ENCODE measurements at places on chromosomes 2 and 18.

DNA sequence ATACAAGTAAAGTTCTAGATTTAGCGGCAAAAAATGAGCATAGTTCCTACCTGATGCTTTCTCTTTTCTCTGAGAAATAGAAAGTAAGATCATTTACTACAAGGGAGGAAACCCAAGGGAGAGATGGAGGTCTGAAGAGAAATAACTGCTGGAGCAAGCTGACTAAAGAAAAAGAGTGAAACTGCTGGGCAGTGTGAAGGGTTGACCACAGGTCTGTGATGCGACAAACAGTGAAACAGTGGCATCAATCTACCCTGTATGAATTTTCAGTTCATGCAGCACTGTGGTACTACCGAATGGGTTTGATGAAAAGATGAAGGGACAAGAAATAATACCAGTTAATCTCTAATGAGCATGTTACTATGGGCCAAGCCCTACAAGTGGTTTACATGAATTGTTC lies 52.2 kb downstream of the CUL3 start:
- DNase-seq, result no peak

GRCh38 chr2:218401890-218402289 lies 2.2 kb downstream of the CTDSP1 start:
- no peak for DNase-seq

- DNase-seq, result no peak
Measured at GRCh38 chr18:60980422-60981005, 352.7 kb upstream of the CDH20 start.

GRCh38 chr2:35428548-35428947 lies 927.0 kb upstream of the CRIM1 start:
- no peak for DNase-seq

DNA sequence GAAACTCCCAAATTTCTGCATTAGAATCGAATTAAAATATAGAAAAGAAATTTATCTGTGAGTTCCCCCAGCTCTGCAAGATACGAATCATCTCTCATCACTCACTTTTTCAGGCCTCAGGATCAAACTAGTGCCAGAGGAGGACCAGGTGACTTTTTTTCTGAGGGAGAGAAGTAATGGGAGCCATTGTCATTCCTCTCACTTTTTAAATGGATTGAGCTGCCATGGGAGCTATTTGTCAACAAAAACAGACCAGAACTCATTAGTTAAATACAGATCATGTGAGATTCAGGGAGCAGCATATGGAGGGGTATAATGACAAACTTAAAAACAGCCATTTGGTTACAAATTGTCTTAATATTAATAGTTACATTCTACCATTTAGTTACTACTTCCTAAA lies 594.4 kb downstream of the DPP10 start:
- no peak for DNase-seq

DNA sequence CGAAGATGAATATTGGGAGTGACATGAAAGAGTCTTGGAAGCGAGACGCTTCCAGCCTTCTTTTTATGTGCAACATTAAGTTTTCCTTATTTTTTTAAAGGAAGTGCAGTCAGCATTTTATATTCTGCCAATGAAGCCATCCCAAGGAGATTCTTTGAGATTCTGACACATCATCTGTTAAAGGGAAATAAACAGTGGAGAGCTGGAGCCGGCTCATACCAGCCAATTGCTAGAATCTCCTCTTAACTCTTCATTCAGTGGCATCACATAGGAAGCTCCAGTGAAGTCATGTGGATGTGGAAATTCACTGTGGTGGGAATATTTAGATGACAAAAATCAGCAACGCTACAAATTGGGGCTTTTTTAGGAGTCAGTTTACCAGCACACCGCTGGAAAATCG lies 23.7 kb upstream of the GPR39 start:
- no peak for DNase-seq

DNA sequence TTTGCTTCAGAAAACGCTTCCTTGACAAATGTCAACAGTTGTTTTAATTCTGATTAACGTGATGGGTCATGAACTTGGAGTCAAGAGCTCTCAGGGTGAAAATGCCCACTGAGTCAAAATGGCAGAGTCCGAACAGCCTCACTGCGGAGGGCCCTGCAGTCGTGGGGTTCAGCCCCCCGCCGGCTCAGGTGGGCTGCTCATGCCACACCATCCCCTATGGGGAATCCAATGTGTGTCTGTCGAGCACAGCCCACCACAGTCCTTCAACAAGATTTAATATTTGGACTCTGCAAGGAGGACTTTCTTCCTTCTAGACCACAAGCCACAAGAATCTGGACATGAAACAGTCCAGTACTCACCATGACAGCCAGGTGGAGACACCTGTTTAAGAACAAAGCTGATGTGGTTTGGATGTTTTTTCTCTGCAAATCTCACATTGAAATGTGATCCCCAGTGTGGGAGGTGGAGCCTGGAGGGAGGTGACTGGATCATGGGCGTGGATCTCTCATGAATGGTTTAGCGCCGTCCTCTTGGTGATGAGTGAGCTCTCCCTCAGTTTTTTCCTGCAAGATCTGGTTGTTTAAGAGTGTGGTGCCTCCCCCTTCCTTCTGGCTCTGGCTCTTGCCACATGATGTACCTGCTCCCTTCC lies 201.0 kb downstream of the NDUFA10 start:
- peak; percentile 2 for DNase-seq

DNA sequence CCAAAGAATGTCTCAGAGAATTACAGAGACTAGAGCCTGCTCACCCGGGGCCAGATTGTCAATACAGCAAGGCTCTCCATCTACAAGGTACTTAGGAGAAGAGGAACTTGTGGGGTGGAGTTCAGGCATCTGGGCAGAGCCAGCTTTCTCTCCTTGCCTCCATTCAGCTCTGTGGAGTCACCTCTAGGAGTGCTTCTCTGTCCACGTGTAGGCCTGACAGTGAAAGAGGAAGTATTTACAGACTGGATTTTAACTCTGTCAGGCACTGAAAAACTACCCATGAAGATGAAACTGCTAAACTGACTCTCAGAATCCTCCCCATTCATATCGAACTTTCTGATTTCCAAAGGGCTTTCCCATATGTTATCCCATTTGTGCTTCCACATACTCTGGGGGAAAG lies 315.6 kb downstream of the SETBP1 start:
- no peak for DNase-seq

GRCh38 chr2:113005030-113005509 lies at the start of gene IL36A:
IL36A (plus strand) TSS chr2:113005459; CDS start chr2:113005872, 413 bp downstream.
- peak; percentile 2 for DNase-seq

GRCh38 chr2:175310813-175311504 lies 129.4 kb upstream of the ATP5MC3 start:
- no peak for DNase-seq

DNA sequence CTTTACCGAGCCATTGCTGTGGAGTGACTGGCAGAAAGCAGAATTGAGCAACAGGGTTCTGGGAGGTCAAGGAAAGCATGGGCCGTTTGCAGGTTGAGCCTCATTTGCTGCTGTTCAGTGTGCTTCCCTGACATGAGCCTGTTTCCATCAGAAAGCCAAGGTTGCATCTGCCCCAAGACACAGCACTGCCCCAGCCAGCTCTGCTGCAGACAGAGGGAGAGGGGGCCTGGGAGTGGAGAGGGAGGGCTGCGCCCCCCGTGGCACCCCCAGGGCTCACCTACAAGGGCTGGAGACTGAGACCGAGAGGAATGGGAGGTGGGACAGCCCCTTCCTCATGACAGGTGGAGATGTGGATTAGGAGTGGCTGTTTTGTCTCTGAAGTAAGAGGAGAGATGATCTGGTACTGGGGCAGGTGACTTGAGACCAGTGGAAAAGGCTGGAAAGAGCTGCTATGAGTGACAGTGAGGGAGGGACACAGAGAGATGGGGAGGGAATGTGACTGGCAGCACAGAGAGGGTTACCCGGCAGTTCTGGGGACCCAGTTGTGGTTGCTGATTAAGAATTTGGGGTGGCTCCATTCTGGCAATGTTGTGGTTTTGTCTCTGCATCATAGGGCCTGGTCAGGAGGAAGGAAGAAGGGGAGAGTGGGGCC lies 218.0 kb downstream of the DYSF start:
- no peak for DNase-seq

DNA sequence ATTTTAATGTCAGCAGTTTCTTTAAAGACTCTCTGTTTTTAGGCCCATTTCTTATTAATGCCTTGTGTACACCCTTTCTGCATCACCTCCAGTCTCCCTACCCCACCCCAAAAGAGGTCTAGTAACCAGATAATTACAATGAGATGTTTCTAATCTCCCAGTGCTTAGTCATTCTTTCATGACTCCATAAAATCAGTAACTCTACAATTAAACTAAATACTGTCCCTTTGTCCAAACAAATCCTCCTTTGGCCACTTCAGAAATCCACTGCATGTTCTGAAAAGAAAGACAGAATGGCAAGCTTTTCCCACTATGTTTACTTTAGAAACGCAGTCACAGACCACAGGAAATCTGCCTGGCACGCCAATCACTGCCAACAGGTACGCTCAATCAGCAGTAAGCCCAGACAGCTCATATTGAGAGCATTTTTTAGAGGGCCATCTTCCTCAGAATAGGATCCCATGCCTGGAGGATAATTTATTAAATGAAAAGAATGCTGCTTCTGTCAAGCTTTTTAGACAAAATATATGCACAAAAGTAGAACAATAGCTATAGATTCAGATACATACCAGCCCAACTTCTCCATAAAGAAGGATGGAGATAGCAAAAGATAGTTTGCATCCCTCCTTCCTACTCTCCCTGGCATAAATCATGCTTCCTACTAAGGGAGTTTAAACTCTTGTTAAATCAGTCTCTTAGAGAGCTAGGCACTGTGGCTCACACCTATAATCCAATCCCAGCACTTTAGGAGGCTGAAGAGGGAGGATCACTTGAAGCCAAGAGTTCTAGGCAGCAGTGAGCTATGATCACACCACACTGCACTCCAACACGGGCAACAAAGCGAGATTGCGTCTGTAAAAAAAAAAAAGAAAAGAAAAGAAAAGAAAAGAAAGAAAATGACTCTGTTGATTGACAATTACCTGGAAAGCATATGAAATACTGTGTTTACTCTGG lies 14.6 kb downstream of the CLASP1 start:
- DNase-seq, result peak; percentile 36

DNA sequence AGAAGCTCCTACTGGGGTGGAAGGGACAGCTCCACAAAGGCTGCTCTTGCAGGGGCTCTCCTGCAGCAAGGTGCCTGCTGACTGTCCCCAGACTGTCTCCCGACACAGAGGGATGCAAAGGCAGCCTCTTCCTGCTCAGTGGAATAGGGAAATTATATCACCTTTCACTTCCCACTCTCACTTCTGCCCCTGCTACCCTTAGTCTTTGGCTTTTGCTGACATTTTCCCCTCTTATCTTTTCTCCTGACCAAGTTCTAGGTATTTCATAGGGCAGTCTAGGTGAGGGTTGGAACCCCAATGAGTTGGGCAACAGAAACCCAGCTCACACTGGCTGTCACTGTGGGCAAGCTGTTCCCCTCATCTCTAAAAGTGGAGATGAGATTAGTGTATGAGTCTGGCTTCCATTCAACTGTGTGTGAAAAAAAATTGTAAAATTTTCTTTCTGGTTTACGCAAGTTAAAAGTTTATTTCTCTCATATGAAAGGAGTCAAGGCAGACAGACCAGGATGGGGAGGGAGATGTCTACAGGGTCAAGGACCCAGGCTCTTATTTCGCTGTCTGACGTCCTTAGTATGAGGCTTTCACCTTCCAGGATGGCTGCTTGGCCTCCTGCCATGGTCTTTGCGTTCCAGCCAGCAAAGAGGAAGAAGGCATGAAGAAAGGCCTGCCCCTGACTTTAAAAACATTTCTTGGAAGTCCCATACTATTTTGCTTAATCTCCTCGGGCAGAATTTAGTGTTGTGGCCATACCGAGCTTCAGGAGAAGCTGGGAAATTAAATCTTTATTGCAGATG lies 7.5 kb upstream of the MOCOS start:
- DNase-seq, result peak; percentile 92

DNA sequence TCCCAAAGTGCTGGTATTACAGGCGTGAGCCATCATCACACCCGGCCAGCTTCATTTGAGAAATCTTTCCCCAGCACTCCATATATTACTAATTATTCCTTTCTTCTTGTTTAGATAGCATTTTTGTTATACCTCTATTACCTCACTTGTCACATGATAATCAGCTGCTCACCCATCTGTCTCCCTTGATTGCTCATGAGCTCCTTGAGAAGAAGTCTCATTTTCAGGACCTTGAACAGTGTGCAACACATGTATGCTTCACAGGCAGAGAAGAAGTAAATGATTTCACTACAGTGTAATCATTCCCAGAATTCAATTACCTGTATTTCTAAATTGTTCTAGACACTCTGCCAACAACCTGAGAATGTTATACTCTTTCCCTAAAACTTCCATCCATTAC lies 6.2 kb downstream of the PAIP2B start:
- no peak for DNase-seq

DNA sequence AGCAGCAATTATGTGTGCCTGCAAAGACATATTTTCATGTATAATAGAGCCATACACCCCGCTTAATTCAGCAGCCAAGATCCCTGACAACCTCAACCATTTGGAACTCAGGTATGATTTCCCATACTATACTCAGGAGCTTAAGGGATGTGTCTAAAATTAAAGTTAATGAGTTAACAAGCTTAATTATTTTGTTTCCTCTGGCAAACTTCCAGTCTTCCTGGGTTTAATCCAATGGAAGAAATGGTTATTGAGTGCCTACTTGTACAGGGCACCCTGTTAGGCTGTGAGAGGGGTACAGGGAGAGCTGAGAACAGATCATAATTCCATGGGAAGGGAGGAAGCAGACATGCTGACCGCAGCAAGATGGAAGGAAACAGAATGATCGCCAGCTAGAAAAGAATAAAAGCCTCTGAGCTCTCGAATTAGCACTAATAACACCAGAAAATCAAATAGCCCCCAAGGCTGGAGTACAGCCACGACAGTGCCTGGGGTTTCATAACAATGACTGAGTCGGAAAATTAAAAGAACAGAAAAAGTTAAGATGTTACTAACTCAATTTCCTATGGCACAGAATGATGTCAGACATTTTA lies 20.8 kb upstream of the CEP68 start:
- no peak for DNase-seq

GRCh38 chr18:46842583-46842982 lies 74.7 kb downstream of the PIAS2 start:
- no peak for DNase-seq

GRCh38 chr2:44932079-44932478 lies 9.4 kb upstream of the SIX3 start:
- no peak for DNase-seq

DNA sequence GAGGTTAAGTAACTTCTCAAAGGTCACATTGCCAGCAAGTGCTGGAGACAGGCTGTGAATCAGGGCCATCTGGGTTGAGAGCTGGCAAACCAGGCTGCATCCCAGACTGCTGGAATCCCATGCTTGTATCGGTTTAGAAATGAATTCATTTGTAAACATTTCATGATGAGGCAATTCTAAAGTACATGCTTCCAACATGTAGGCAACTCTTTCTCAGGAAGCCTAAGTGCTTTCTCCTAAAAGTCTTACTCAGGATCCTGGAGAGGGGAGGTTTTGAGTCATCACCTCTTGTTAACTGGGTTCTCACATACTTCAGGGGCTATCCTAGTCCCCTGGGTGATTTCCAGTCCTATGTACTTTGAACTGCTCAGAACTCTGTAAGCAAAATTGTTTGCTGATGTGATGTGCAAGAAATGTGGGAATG lies 416.5 kb downstream of the MEIS1 start:
- peak; percentile 88 for DNase-seq

Data from fibroblast of the aortic adventitia (primary cell).